ENCODE measurements at places on chromosomes 4 and X.

DNA sequence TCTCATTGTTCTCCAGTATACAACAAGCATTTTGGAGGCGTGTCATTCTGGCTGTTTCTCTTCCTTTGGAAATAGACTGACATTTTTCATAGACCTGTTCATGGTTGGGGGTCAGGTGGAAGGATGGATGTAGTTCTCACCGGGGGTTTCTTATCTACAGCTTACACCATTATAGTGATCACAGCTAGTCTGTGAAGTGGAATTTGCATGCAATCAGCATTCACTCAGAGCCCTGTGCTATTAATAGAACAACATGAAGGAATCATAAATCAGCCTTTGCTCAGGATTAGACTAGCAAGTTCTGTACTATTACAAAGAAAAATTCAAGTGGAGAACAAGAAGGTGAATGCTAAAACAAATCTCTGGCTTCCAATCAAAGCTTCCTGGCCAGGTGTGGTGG, 132.6 kb upstream of the PUDP start:
- H3K27ac ChIP-seq, result no peak overlapping the region
- no peak overlapping the region for H3K4me3 ChIP-seq
- no peak for DNase-seq
- no peaks in the 10 kb centered on the region for H3K27me3 ChIP-seq
- no peaks in the 10 kb centered on the region for H3K4me1 ChIP-seq

DNA sequence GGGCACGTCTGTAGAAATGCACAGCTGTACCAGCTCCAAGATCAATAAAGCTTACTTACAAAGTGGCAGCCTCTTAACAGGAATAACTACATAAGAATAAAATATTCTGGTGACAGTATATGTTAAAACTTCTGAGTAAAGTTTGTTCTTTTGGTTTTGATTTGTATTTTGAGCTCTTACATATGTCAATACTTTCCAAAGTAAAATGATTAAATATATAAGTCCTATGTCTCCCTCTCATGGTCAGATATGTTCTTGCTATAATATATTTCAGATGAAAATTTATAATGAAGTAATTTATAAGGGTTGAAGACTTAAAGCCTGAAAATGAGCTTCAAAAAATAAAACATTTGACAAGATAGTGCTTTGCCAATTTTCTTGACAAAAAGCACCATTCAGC, 254.4 kb downstream of the NPFFR2 start:
- DNase-seq, result no peak
- no peaks in the 10 kb centered on the region for H3K36me3 ChIP-seq
- H3K4me1 ChIP-seq, result no peaks in the 10 kb centered on the region
- H3K4me3 ChIP-seq, result no peak overlapping the region

- H3K27ac ChIP-seq, result no peak overlapping the region
- H3K4me3 ChIP-seq, result no peak overlapping the region
- DNase-seq, result no peak
- no peaks in the 10 kb centered on the region for H3K4me1 ChIP-seq
These were observed 190.2 kb upstream of the POF1B start for GRCh38 chrX:85569686-85570085.

DNA sequence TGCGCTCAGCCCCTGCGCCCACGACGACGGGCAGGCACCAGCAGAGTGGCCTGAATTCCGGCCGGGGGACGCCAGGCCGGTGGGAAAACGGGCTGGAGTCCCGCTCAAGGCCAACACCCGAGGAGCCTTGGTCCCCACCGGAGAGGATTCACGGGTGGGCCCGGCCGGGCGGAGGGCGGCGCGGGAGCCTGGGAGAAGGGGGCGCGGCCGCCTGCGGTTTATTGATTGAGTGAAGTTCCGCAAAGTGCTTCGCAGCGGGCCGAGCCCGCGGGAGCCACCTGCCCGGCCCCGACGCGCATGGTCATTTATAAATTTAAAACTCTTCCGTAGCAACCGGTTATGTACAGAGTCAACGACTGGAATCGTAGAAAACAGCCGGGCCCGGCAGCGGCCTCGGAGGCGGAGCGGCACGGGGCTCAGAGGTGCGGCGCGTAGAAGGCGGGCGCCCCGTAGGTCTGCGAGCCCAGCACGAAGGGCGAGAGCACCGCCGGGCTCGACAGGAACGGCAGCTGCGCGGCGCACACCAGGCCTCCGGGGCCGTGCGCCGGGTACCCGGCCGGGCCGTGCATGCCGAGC, 3.6 kb downstream of the NKX1-1 start:
- peaks cover 79% of the 10 kb centered on the region for H3K27me3 ChIP-seq
- no peaks in the 10 kb centered on the region for H3K36me3 ChIP-seq
- H3K4me3 ChIP-seq, result no peak overlapping the region

GRCh38 chrX:74132280-74132679, 171.7 kb upstream of the ZCCHC13 start:
- no peaks in the 10 kb centered on the region for H3K4me1 ChIP-seq
- H3K27ac ChIP-seq, result no peak overlapping the region
- no peak for DNase-seq
- H3K4me3 ChIP-seq, result no peak overlapping the region
- no peaks in the 10 kb centered on the region for H3K27me3 ChIP-seq

GRCh38 chr4:56345458-56345857, 41.8 kb downstream of the AASDH start:
- no peaks in the 10 kb centered on the region for H3K4me1 ChIP-seq
- no peak for DNase-seq
- no peaks in the 10 kb centered on the region for H3K36me3 ChIP-seq
- H3K4me3 ChIP-seq, result no peak overlapping the region

DNA sequence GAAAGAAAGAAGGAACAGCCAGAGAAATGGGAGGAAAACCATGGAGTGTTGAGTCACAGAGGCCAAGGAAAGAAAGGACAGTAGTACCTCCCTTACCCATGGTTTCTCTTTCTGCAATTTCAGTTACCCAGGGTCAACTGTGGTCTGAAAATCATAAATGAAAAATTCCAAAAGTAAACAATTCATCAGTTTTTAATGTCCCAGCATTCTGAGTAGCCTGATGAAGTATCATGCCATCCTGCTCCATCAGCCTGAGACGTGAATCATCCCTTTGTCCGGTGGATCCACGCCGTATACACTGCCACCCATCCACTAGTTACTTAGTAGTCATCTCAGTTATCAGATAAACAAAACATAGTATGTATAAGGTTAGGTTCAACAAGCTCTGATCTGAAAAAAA, 114.2 kb downstream of the COMMD8 start:
- H3K4me3 ChIP-seq, result no peak overlapping the region
- H3K27me3 ChIP-seq, result no peaks in the 10 kb centered on the region
- H3K36me3 ChIP-seq, result no peaks in the 10 kb centered on the region
- no peak for DNase-seq
- no peaks in the 10 kb centered on the region for H3K4me1 ChIP-seq
- no peak overlapping the region for H3K27ac ChIP-seq

DNA sequence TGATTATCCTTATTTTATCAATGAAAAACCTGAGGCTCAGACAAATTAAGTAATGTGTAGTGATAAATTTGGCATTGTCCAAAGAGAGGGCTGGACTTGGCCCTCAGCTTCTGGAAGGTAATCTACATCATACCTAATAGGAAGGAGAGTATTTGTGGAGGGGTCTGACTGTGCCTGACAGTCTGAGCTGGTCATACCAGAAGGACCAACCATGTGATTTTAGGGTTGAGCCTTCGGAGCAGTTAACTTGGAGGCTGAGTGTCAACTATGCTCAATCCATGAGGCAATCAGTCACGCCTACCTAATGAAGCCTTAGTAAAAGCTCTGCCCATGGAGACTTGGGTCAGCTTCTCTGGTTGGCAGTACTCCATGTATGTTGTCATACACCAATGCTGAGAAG, 136.4 kb downstream of the CPE start:
- no peak overlapping the region for H3K4me3 ChIP-seq
- no peaks in the 10 kb centered on the region for H3K36me3 ChIP-seq
- H3K27ac ChIP-seq, result no peak overlapping the region
- no peak for DNase-seq
- no peaks in the 10 kb centered on the region for H3K4me1 ChIP-seq

DNA sequence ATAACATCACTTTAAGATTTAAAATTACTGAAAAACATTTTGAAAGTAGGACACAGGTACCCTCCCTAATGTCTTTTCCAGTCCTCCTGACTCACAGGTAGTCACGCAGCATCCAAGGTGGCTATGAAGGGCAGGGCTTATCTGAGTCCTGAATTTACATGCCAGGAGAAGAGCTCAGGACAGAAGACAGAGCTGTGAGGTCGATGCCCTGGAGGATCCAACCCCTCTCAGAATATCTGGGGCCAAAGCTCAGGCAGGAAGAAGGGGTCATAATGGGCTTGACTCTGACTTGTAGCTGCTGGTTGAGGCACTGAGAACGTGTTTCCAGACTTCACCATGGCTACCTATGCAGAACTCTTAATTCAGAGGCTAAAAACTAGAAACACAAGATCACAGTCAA, 177.5 kb downstream of the AASDH start:
- no peaks in the 10 kb centered on the region for H3K27me3 ChIP-seq
- no peaks in the 10 kb centered on the region for H3K36me3 ChIP-seq
- no peak for DNase-seq

DNA sequence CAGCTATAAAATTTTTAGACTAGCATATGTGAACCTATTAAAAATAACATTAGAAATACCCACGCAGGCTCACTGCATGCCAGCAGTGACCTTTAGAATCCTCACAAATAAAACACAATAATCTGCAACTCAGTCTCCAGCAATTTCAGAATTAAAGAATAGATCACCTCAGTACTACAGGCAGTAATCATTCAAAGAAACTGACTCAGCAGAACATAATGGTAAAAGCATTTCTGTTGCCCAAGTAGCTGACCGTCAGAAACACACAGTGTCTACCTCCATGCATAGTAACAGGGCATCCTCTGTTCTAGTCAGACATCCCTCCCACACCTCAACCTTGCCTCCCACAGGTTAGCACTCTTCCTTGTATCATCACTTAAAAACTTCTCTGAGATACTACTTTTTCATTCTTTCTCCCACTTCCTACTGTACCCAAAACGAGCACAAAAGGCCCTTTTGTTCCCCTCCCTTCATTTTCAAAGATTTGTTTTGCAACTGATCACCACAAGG, 65.7 kb upstream of the BEND2 start:
- no peak overlapping the region for H3K27ac ChIP-seq
- no peaks in the 10 kb centered on the region for H3K4me1 ChIP-seq
- H3K27me3 ChIP-seq, result no peaks in the 10 kb centered on the region

DNA sequence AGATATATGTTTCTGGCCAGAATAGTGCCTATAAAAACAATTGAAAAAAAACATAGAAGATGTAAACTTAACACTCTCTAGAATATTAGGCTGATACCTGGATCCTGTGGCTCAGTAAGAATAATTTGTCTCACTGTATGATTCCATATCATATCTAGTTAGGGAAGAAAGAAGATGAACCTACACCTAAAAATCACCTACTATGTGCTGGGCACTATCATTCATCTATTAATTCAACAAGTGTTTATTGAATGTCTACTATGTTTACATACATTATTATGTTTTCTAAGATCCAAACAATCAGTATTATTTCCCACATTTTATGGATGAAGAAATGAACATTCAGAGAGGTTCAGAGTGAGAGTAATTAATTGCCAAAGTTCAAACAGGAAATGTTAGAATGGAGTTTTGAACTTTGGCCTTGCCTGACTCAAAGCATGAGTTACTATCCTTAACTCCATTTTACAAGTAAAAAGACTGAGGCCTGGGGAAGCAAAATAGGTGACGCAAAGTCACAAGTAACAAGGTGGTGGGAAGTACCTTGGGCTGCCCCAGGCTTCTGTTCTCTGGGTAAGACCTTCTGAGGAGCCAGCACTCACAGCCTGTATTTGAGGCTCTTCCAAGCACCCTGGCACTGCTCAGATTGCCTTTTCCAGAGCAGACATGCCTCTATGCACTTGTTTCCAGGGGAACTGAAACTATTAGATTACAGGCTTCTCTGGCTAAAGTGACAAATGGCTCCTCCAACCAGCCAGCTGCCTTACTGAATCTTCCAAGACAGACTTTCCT, 111.1 kb upstream of the ACSL4 start:
- no peaks in the 10 kb centered on the region for H3K27me3 ChIP-seq
- H3K27ac ChIP-seq, result no peak overlapping the region
- no peaks in the 10 kb centered on the region for H3K36me3 ChIP-seq

DNA sequence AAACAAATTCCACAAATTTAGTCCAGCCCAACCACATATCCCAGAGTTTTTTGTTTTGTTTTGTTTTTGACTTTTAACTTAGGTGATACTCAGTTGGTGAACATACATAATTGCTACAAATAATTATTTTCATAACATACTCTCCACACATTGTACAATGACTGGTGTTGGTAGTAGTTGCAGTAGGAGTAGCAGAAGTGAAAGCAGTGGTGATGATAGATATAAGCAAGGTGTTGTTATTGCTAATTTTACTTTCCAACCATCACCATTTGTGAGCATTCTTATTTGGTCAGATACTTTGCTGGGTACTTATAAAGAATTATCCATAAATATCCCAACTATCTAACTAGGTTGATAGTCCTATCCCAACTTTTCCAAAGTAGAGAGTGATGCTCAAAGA, 47.3 kb downstream of the ARHGAP24 start:
- H3K4me1 ChIP-seq, result peaks cover 14% of the 10 kb centered on the region
- no peak for DNase-seq
- H3K27ac ChIP-seq, result no peak overlapping the region
- no peaks in the 10 kb centered on the region for H3K27me3 ChIP-seq

DNA sequence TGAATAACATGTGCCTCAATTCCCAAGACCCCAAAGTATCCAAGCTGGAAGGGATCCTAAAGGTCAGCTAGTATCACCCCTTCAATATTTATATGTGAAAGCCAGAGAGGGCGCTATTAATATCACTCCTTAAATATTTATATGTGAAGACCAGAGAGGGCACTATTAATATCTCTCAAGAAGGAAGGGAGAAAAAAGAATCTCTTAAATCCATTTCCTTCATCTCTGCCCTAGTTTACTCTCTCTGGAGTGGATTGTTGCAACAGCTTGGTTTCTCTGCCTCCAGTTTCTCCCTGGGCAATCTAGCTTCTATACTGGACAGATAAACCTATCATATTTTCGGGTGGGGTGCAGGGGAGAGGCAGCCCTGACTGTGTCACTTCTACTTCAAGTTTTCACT, 31.6 kb upstream of the MSN start:
- H3K27ac ChIP-seq, result peak overlapping the region; percentile 45
- no peak overlapping the region for H3K4me3 ChIP-seq
- H3K36me3 ChIP-seq, result no peaks in the 10 kb centered on the region
- H3K4me1 ChIP-seq, result no peaks in the 10 kb centered on the region
- no peak for DNase-seq

- no peak overlapping the region for H3K4me3 ChIP-seq
- no peaks in the 10 kb centered on the region for H3K36me3 ChIP-seq
- no peaks in the 10 kb centered on the region for H3K4me1 ChIP-seq
- H3K27ac ChIP-seq, result no peak overlapping the region
- no peaks in the 10 kb centered on the region for H3K27me3 ChIP-seq
These were observed 90.1 kb downstream of the PALLD start for GRCh38 chr4:168586926-168587325.

- no peak for DNase-seq
- H3K27me3 ChIP-seq, result peaks cover 5% of the 10 kb centered on the region
- H3K4me1 ChIP-seq, result no peaks in the 10 kb centered on the region
- no peak overlapping the region for H3K27ac ChIP-seq
- no peak overlapping the region for H3K4me3 ChIP-seq
These were observed 320.6 kb downstream of the ADGRL3 start for GRCh38 chr4:61520681-61521160.
